ELR (cell line): ENCODE measurements at places on chromosomes 6 and 20.

DNA sequence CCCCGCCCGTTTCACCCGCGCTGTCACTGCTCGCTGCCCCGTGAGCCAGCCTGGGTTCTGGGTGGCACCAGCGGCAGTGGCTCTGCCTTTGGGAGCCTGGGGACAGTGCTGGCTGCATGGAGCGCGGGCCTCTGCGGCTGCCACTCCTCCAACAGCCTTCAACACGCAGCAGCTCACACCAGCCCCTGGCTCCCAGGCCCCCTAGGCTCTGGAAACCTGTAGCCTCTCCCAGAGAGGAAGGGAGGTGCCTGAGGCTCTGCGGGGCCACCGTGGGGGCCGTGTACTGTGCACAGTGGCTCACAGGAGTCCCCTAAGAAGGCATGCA lies 163.9 kb upstream of the AFDN start:
- DNase-seq = no peak

DNA sequence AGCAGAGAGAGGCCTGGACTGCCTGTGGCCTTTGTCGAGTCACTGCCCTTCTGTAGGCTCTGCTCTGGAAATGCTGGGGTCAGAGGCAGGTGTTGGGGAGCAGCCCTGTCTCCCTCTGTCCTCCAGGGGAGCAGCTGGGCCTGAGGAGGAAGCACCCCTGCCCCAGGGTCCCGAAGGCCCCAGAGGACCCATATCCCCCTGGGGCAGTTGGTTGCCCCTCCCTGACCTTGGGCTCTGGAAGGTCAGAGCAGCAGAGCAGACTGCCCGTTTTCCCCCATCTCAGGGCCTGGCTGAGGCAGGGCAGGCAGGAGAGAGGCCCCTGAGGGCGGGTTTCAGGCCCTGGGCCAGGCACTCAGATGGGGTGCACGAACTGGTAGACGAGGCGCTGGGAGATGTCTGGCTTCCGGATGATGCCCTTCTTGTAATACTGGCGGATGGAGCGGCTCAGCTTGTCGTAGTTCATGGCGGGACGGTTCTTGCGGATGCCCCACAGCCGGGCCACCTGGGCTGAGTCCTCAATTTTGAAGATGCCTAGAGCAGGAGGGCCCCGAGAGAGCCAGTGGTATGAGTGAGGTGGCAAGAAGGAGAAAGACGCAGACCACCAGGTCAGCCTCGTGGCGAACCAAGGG lies 18.1 kb downstream of the SPDEF start:
- no peak for DNase-seq

DNA sequence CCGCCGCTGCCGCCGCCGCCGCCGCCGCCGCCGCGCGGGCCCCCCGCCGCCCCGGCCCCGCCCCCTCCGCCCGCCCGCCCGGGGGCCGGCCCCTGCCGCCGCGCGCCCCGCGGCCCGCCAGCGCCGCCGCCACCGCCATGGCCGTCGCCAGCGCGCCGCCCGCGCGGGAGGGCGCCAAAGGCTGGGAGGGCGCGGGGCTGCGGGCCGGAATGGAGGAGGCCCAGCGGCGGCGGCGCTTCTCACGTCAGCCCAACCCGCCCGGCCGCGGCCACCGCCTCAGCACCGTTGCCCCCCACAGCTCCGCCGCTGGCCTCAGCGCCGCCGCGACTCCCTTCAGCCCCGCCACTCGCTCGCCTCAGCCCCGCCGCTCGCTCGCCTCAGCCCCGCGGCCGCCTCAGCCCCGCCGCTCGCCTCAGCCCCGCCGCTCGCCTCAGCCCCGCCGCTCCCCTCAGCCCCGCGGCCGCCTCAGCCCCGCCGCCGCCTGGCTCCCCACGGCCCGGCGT lies 258 bp downstream of the PHF10 start:
- peak; percentile 48 for DNase-seq

GRCh38 chr6:118122161-118122725 lies 215.2 kb downstream of the SLC35F1 start:
- no peak for DNase-seq

- DNase-seq = no peak
Observed at GRCh38 chr6:135258970-135259369, 77.9 kb downstream of the MYB start.

- no peak for DNase-seq
Observed at GRCh38 chr20:8244637-8245036, 112.6 kb downstream of the PLCB1 start.

DNA sequence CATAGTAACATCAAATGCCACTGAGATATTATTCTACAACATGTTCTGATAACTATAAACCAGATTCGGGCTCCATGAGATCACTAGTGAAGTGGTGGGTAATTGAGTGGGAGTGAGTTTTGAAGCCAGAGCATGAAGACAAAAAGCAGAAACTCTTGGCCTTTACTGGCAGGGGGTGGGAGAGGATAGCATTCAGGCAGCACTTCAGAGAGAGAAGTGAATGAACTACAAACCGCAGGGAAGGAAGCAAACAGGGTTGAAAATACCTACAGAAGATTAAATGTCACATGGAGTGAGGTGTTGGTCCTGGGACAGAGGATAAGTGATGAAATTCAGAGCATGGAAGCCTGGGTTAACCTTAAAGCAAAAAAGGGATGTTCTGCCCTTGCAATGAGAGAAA lies 250.0 kb downstream of the EPM2A start:
- no peak for DNase-seq

DNA sequence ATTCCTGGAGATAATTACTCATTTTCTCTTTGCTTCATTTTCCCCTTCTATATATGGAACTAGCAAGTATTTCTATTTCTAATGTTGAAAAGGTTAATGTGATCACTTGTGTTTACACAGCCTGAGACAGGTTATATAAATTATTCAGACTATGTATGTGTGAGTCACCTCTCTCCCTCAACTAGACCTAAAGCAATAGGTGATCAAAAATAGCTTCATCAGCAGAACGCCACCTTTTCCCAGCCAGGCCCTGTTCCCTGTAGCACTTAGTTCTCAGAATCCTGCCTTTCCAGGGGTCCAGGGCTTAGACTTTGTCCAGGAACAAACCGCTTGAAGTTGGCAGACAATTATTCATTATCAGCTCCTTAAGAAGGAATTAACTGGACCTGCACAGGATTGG lies 125.3 kb upstream of the EXOC2 start:
- DNase-seq = no peak

- DNase-seq = no peak
Observed at GRCh38 chr6:111038534-111039252, 48.6 kb upstream of the SLC16A10 start.

GRCh38 chr6:167229586-167229985 lies 61.5 kb upstream of the UNC93A start:
- DNase-seq = no peak

DNA sequence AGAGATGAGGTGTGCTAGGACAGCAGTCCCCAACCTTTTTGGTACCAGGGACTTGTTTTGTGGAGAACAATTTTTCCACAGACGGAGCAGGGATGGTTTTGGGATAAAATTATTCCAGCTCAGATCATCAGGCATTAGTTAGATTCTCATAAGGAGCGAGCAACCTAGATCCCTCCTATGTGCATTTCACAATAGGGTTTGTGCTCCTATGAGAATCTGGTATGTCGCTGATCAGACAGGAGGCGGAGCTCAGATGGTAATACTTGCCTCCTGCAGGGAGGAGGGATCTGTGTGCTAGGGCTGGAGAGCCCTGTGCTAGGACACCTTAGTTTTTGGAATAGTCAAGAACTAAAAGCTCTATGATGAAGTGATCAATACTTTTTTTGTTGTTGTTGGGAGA lies 2.5 kb downstream of the SMIM13 start:
- peak; percentile 62 for DNase-seq

GRCh38 chr20:46088409-46089166 lies 1.2 kb downstream of the NCOA5 start:
- DNase-seq = peak; percentile 49

GRCh38 chr6:5034328-5034727 lies 30.5 kb upstream of the RPP40 start:
- DNase-seq = no peak

DNA sequence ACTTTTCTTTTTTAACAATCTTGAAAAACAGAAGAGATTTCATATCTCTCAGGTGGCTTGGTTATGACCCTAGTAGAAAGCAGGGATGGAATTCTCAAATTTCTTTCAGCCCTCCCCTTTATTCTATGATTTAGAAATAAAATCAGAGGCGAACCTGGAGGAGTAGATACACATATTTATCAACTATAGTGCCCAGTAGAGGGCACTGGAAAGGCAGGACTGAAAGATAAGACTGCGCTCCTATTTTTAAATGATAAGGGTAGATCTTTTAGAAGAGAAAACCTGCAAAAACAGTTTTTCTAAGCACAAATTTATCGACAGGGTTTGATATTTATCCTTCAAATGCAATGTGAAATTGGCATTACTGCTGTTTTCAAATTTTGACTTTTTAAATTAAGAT lies 1296.6 kb downstream of the EPHA7 start:
- no peak for DNase-seq

DNA sequence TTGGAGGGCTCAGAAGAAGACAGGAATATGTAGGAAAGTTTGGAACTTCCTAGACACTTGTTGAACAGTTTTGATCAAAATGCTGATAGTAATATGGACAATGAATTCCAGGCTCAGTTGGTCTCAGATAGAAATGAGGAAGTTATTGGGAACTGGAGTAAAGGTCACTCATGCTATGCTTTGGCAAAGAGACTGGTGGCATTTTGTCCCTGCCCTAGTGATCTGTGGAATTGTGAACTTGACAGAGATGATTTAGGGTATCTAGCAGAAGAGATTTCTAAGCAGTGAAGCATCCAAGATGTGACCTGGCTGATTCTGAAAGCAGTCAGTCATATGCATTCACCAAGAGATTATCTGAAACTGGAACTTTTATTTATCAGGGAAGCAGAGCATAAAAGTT lies 45.1 kb downstream of the FRK start:
- no peak for DNase-seq

- peak; percentile 86 for DNase-seq
Observed at GRCh38 chr20:52191132-52191915, at the start of gene ZFP64. Gene ZFP64, minus strand, starts transcription at chr20:52191779. Its CDS starts 143 bp downstream, at chr20:52191636.

DNA sequence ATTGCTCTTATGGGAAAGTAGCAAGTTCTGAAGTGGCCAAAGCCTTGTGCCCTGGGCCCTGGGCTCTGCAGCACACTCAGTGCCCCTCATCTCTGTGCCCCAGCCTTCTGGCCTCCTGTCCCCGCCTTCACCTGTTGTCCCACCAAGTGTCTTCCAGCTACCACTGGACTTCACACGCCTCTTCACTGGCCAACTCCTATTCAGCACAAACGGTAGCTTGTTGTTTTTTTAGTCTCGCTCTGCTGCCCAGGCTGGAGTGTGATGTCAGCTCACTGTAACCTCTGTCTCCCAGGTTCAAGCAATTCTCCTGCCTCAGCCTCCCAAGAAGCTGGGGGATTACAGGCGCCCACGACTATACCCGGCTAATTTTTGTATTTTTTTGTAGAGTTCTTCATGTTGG lies 4.8 kb downstream of the CCHCR1 start:
- no peak for DNase-seq

GRCh38 chr6:27025351-27025750 lies 222.2 kb upstream of the PRSS16 start:
- peak; percentile 48 for DNase-seq

GRCh38 chr20:43681991-43682410 lies 15.1 kb downstream of the MYBL2 start:
- DNase-seq = no peak

DNA sequence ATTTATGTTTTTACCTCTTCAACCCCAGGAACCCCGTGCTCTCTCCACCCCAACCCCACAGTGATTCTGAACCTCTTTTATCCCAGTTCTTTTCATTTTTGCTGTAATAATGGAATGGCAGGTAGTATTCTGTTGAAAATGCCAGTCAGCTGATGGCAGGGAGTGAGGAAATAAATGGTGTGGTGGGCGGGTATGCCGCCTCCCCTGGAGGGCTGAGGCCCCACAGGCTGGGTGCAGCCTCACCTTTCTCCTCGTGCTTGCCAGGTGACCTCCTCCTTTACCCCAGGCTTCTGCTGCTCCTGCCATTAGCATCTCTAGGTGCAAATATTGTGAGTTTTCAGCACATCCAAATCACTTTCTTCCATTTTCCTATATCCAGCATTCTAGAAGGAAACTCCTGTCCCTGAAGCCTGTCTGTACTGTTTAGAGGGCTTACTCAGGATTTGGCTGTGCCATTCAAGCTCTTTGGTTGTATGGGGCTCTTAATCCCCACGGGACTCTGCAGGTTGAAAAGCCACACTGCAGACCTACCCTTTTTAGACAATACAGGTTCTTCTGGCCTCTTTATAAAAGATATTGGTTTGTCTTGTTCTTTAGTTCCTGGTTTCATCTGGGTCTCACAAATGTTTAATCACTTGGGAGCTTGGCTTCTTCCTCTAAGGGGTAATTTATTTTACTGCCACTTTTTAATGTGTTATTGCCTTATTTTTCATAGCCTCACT lies 201.8 kb downstream of the JARID2 start:
- no peak for DNase-seq

- DNase-seq = no peak
Observed at GRCh38 chr20:13259921-13260320, 38.8 kb downstream of the ISM1 start.

DNA sequence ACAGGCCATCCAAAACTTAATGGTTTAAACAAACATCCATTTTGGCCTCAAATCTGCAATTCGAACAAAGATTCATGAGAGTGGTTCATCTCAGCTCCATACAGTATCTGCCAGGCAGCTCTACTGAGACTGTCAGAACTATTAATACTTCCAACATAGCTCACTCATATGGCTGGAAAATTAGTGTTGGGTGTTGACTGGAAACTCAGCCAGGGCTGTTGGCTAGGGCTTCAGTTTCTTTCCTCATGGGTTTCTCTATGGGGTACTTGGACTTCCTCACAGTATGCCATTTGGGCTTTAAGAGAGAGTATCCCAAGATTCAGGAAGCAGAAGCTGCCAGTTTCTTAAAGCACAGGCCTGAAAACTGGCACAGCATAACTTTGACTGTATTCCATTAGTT lies 240.3 kb downstream of the TPBG start:
- no peak for DNase-seq

DNA sequence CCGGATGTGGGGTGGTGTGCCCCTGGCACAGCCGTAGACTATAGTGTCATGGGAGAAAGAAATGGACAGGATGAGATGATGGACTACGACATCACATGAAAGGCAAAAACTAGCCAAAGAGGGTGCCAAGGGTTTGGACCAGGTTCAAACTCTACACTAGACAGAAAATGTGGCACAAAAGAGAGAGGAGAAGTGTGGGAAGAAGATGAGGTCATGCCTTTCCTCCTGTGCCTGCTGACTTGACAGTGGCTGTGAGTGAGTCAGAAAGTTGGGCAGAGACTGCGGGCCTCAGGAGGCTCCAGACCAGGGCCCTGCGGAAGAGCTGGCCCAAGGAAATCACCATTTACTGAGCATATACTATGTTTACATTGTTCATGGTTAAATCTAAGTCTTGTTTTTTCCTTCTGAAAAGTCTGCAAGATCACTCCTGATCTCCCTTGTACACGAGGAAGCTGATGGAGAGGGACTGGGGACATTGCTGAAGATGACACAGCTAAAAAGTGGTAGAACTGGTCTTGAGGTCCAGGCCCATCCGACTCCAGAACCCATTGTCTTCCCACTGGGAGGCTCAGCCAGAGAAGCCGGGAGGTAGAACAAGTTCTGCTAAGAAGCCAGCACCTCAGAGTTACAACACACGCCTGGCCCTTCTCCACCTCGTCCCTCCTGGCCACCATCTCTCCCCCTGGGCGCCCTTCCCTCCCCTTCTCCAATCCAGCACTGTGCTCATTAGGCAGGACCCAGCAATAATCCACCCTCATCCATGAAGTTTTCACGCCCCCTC lies 35.6 kb downstream of the CNKSR3 start:
- DNase-seq = peak; percentile 72

GRCh38 chr20:63580796-63581461 lies 6.9 kb upstream of the HELZ2 start:
- peak; percentile 75 for DNase-seq

GRCh38 chr6:158465257-158465656 lies 94.6 kb upstream of the TMEM181 start:
- DNase-seq = no peak

- peak; percentile 9 for DNase-seq
Observed at GRCh38 chr6:154996016-154996590, 988 bp downstream of the TIAM2 start.

- no peak for DNase-seq
Observed at GRCh38 chr20:17471606-17472187, 59.5 kb downstream of the BFSP1 start.
